Pulmonary artery endothelial cell (primary cell): ENCODE measurements at places on chromosomes 13 and 19. TPM values are rescaled to one million over a fixed set of nuclear protein-coding genes. Genes with fewer than 3 reads are reported as not detected.

The SPTBN4 gene
- 0.20 and 0.28 TPM in 2 replicates for total RNA-seq

The PTH2 gene
- not detected in 2 replicates for total RNA-seq

The PNMA8A gene
- total RNA-seq: 0.20 and 1.7 TPM in 2 replicates

The FFAR1 gene
- not detected in 2 replicates for total RNA-seq

The NXNL1 gene
- total RNA-seq: not detected in 2 replicates

The LRRC8E gene
- total RNA-seq: 1.2 and 2.0 TPM in 2 replicates

The MAST3 gene
- 0.67 and 0.92 TPM in 2 replicates for total RNA-seq

The ACP7 gene
- total RNA-seq: 0.20 and 0.21 TPM in 2 replicates

The PEG3 gene
- total RNA-seq: 0.79 and 4.5 TPM in 2 replicates

The ZNF254 gene
- total RNA-seq: 10.7 and 11.4 TPM in 2 replicates

The ZNF284 gene
- total RNA-seq: 2.6 and 3.9 TPM in 2 replicates

The PLPPR3 gene
- 0.07 and 0.33 TPM in 2 replicates for total RNA-seq

The SLAIN1 gene
- total RNA-seq: 9.2 and 13.7 TPM in 2 replicates

The IGSF23 gene
- 0.25 and 0.46 TPM in 2 replicates for total RNA-seq

The ZNF442 gene
- total RNA-seq: 0.92 and 2.8 TPM in 2 replicates

The TTC9B gene
- not detected in 2 replicates for total RNA-seq

The CATSPERD gene
- not detected in 2 replicates for total RNA-seq

The TMEM190 gene
- not detected in 2 replicates for total RNA-seq

The UBE2L5 gene
- total RNA-seq: not detected in 2 replicates

The CGB5 gene
- total RNA-seq: not detected in 2 replicates

The C1QTNF9B gene
- total RNA-seq: not detected in 2 replicates

The JAK3 gene
- total RNA-seq: 1.6 and 3.0 TPM in 2 replicates

The RFX2 gene
- total RNA-seq: 2.8 and 4.3 TPM in 2 replicates

The MAMSTR gene
- 0.14 and 0.20 TPM in 2 replicates for total RNA-seq

The CASP14 gene
- not detected in 2 replicates for total RNA-seq

The PSG2 gene
- total RNA-seq: not detected in 2 replicates

The DCT gene
- not detected in 2 replicates for total RNA-seq

The GJB6 gene
- not detected in 2 replicates for total RNA-seq

The CYP4F12 gene
- total RNA-seq: not detected in 2 replicates

The KLK14 gene
- total RNA-seq: not detected in 2 replicates

The TNFSF13B gene
- 0.25 and 0.66 TPM in 2 replicates for total RNA-seq
